AG04449 (cell line): ENCODE measurements at places on chromosomes 4 and X.

GRCh38 chrX:8122538-8122937 lies 48.5 kb downstream of the VCX2 start:
- no peak for DNase-seq

DNA sequence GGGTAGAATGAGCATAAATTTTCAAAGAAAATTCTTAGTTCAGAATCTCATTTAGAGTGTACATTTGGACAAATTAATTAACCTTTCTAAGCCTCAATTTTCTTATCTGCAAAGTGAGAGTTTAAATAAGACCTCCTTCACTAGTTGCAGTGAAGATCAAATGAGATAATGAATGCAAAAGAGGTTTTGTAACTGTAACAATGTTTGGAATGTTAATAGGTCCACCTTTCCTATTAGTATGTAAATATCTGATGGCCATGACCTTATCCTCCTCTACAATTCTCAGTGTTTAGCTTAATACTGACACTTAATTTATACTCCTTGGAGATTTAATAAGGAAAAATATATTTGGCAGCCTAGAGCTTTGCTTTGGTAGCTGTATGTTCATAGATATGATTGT lies 138.8 kb downstream of the GABRG1 start:
- DNase-seq: no peak

GRCh38 chrX:17456526-17456925 lies 81.5 kb downstream of the NHS start:
- no peak for DNase-seq

- DNase-seq: no peak
These were observed 28.9 kb upstream of the CAMK2D start for GRCh38 chr4:113790478-113790877.

GRCh38 chr4:785332-786073 lies 40.4 kb downstream of the CPLX1 start:
- no peak for DNase-seq

DNA sequence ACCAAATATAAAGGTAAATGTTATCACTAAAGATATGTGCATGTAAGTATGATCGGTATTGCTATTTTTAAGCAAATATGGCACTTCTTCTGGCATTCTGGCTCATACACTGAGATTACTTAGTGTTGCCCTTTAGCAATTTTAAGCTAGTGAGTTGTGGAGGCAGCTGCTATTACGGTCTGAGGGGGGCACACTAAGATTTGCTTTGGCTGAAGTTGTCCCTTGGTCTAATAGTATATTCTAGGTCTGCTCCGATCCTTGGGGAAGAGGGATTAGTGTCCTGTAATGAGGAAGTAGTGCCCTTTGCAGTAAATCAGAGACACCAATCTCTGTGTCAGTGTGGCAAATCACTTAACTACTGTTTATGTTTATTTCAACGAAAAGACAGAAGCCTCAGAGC lies 196.5 kb upstream of the FTHL17 start:
- no peak for DNase-seq

- DNase-seq: no peak
These were observed 104.1 kb downstream of the INPP4B start for GRCh38 chr4:142741995-142742394.

DNA sequence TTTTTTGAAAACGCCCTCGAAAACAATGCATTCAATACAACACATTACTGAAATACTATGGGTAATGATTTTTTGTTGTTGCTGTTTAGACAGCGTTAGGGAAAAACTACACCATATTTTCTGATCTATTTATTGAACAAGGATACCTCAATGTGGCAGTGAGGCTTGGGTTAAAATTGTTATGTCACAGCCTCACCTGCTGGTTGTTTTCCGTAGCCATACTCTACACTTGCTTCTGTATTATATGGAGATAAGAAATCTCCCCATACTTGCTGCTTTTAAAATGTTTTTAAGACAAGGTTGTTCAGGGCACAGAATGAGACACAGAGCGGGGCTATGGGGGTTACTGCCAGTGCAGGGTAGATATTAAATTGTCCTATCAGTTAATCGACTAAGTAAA lies 221.6 kb upstream of the FTHL17 start:
- no peak for DNase-seq

- no peak for DNase-seq
These were observed 37.9 kb upstream of the NKAP start for GRCh38 chrX:119981286-119982070.

- DNase-seq: no peak
These were observed 18.2 kb downstream of the RGS12 start for GRCh38 chr4:3311095-3311372.

GRCh38 chrX:119919835-119920585 lies 23.5 kb downstream of the NKAP start:
- DNase-seq: no peak

DNA sequence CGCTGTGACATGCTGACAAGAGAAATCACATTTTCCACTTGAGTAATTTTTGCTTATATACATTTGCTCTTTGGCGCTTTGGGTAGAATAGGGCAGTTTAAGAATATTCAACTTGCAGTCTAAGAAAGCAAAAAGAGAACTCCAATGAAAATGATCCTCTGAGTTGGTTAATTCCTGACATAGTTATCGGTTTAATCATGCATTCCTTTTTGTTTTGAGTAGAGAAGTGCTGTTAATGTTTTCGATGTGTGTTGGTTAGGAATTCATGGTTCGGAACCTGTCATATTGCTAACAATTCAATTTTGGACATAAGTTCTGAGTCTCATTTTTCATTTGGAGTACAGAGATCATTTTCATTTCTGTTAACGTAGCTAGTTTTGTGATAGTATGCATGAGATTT lies 700.6 kb upstream of the PITX2 start:
- DNase-seq: peak; percentile 55

DNA sequence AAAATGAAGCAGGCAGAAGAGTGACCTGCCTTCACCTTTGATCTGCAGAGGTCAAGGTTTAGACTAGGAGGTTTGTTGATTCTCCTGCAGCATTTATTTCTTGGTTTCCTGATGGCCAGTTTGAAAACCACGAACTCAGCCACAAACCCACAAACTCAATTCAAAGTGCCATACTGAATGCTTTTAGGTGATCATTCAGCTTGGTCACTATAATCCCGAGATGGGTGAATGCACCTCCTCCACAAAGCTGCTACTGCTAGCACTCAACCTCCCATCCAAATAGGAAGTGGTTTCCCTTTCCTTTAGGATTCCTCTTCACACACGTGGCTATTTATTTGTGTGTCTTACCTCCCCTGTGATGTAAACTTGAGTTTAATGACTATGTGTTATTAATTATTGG lies 225.2 kb downstream of the MID1 start:
- no peak for DNase-seq

DNA sequence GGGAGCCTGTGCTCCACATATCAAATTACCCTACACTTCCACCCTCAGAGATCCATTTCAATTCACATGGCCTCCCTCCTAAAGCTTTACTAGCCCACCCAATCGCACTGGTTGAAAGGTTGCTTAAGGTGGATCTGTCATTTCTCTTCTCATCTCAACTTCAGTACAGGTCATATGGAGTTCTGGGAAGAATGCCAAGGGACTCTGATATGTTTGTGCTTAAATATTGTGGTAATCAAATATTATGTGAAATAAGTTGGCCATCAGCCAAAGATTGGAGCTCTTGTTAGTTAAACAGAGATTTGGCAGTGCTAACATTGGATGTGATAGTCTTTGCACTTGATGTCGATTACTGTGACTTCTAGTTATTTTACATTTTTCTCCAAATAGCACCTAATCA lies 20.5 kb downstream of the SEPTIN6 start:
- DNase-seq: no peak

GRCh38 chr4:14646831-14647230 lies 355.4 kb upstream of the CPEB2 start:
- DNase-seq: no peak

DNA sequence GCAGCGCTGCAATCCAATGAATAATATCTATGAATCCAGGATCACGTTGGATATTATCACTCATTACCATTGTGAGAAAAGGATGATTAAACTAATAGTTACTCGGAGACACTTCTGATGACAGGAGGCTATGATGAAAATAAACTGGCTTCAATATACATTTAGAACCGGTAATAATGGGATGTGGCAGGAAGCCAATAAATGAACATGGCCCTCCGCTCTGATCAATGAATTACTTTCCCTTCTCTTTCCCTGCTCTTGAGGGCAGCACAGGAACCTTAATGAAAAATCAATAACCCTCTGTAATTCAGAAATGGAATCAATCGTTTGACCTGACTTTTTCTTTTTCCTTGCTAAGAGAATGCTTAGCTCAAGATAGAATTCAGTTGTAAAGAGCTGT lies 103.9 kb upstream of the PAQR3 start:
- DNase-seq: no peak

DNA sequence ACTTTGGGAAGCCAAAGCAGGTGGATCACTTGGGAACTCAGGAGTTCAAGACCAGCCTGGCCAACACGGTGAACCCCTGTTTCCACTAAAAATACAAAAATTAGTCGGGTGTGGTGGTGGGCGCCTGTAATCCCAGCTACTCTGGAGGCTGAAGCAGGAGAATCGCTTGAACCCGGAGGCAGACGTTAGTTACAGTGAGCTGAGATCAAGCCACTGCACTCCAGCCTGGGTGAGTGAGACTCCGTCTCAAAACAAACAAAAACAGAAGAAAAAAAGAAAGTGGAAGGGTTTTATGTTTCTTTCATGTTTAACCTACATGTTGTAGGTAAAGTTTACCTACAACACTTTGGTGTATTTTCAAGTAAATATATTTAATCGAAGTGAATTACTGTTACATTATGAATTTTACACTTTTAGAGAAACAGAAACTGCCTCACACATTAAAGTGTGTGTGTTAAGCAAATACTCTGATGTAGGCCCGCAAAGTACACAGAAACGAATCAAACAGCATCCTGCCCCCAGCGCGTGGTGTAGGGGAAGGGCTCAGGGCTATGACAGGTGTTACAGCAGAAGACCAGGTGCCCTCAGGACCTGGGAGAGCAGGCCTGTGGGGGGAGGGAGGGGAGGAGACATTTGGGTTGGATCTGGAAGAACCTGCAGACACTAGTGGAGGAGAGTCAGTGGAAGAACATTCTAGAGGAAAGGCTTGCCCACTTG lies 39.0 kb downstream of the PTTG2 start:
- no peak for DNase-seq

GRCh38 chr4:39568805-39569204 lies 41.6 kb upstream of the UGDH start:
- DNase-seq: no peak

DNA sequence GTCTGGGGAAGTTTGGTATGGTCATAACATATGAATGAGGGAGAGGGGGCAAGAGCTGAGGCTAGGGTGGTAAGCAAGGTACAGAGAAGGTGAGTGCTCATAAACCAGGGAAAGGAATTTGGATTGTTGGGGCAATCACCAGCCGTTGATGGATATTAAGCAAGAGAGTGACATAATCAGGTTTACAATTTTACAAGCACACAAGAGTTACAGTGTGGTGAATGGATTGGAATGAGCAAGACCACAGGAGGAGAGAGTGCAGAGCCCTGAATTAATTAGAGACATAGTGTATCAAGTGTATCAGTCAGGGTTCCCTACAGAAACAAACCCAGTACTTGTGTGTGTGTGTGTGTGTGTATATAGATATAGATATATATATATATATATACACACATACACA lies 18.7 kb upstream of the FMR1NB start:
- no peak for DNase-seq

DNA sequence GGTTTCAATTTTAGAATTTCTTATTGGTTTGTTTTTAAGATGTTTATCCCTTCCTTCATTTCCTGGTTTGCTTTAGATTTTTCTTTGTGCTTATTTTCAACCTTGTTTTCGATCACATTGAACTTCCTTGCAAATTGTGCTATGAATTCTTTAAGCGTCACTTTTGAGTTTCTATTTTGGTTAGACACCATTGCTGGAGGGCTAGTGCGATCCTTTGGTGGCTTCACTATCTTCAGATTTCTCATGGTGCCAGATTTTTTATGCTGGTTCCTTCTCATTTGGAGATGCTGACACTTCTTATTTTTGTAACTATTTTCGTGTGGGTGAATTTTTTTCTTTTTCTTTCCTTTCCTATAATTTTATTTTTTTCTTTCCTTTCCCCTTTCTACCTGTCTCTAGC lies 227.2 kb upstream of the HDX start:
- DNase-seq: no peak

GRCh38 chrX:7486505-7486904 lies 338.6 kb upstream of the PUDP start:
- no peak for DNase-seq

DNA sequence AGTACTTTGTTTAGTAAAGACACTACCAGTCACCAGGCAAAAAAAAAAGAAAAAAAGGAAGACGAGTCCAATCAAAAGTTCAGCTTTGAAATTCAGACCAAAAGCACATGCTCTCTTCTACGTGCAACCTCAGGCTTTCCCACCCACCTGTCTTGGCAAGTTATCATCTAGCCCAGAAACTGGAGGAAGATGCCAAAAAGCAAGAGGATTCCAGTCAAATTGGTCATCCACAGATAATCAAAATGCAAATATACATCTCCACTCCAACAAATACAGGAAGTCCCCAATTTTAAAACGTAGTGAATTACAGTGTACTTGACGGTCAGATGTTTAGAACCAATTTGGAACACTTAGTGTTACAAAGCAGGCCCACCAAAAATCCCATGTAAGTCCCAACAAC lies 96.5 kb downstream of the PALLD start:
- no peak for DNase-seq

- no peak for DNase-seq
These were observed 32.2 kb downstream of the UNC5C start for GRCh38 chr4:95516528-95517017.

GRCh38 chrX:113001836-113002235 lies 161.2 kb upstream of the AMOT start:
- no peak for DNase-seq

DNA sequence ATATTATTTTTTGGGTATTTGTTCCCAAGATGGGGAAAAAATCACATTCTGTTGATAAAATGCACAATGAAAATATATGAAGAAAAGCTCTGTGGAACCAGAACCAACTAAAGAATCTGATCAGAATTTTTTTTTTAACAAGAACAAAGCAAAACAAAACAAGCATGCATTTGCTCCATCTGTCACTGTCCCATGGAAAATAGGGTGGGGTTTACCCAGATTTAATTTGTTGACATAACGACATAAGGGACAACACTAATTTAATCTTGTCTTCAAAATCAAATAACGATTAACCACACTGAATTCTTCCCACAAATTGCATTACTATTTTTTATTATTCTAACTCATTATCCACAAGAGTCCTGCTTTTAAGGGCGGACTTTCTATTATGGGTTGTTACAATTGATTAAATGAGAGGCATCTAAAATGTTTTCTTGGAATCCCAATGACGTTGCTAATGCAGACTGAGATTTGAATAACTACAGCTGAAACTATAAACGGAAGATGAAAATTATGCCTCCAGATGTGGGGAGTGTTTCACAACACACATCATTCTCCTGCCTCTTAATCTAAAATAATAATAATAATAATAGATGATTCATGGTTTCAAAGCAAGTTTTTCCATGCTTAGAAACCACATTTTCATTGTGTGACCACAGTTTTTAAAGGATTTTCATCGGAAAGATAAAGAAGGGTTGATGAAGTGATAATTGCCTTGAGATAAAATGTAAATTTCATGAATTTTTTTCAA lies 307.0 kb upstream of the CPEB2 start:
- DNase-seq: no peak

- DNase-seq: no peak
These were observed 26.3 kb downstream of the PDHA1 start for GRCh38 chrX:19370061-19370460.

- DNase-seq: no peak
These were observed 6.9 kb upstream of the ADRA2C start for GRCh38 chr4:3759236-3759635.

GRCh38 chrX:67604979-67605703 lies 61.3 kb downstream of the AR start:
- peak; percentile 69 for DNase-seq

GRCh38 chr4:109037026-109037425 lies 265.4 kb downstream of the COL25A1 start:
- no peak for DNase-seq

GRCh38 chr4:8051644-8052043 lies 107.0 kb downstream of the ABLIM2 start:
- no peak for DNase-seq
